ENCODE measurements at places on chromosomes 5 and 9.

DNA sequence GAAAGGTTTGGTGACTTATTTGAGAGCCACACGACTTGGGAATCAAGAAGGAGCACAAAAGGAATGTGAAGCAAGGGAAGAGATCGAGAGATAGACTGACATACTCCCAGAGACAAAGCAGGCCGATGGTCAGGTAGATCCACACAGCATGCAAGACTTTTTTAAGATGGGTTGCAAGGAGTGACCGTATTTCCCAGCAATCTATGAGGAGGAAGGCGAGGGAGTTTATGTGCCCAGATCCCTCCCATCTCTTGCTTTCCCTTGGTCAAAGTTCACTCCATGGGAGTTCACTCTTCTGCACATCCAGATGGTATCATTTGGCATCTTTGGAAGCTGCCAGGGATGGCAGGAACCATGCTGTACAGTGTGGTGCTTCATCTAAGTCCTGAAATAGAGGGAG lies 148.9 kb downstream of the RMI1 start:
- DNase-seq, result no peak

DNA sequence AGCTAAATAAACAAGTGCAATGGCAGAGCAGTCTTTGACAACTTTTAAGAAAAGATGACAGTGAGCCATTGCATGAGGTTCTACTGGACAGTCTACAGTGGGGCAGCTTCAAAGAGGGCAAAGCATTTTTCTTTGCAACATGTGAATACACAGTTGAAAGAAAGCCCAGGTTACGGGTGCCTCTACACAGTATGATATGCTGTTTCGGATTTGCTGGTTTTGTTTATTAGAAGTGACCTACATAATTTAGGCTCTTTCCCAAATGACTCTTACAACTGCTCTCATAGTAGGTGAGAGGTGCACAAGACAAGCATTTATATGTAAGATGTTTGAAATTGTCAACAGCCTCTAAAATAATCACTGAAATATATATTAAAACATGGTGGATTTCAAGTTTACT lies 62.4 kb downstream of the MEF2C start:
- no peak for DNase-seq

DNA sequence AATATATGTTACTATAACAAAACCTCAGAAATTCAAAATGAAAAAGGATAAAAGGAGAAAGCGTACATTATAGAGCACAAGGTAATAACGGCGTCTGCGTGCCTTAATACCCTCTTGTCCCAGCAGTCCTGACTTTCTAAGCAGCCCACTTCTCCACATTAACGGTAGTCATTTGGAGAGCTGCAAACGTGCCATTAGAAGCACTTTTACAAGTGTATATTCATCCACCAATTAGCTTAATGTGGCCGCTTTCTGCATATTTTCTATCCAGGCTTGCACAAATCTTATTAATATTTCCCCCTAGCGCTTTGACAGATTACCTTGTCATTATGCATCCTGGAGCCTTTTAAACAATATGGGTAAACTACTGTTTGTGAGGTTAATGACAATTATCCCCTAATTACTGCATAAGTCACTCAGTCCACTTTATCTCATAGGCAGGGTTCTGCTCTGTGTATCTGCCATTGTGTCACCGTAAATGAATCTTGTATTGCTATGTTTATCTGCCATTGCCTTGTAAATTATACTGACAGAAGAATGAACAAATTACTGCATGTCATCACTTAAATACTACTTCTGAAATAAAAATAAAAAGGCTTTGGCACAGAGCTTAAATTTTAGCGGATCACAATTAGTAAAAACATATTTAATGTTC lies 421.3 kb downstream of the BNC2 start:
- no peak for DNase-seq

DNA sequence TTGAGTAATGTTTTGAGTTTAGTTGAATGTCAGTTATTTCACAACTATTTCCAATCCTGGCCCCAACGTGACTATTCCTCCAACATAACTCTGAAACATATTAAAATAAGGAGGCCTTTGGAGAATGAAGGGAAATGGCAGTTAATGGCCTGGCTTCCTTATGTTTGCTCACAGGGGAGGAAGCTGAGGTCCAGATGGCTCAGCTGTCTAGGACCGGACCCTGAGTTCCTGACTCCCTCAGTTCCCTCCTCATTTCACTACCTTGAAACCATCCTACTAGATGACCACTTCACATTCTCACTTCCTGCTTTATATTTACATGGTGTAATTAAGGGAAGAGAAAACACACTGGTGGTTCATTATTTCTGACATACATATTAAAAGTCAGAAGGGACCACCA lies 6.6 kb downstream of the OTULINL start:
- no peak for DNase-seq

- DNase-seq, result no peak
Observed at GRCh38 chr9:2863831-2864230, 19.9 kb upstream of the PUM3 start.

- no peak for DNase-seq
Observed at GRCh38 chr9:76817489-76817888, 53.3 kb downstream of the PCA3 start.

DNA sequence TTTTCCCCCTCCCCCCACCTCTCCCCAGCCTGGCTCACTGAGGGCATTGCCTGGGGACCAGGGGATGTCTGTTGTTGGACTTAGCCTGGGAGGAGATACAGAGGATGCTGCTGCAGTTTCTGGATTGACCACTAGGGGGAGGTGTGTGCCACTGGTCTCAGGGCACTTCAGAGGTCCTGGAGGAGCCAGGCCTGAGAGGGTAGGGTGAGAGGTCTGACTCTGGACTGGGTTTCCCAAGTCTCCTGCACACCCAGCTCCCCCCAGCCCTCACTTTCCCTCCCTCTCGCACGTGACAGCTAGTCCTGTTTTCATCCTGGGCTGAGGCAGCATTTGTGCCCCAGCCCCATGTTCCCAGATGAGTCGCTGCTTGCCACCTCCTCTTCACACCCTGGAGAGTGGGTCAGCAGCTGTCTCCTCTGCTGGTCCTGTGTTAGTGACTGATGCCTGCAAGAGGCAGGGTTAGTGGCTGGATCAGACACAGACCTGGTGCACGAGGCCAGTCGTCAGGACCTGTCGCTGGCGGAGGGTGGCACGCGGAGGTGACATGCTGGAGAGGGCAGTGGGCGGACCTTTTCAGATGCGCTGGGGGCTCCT lies 4.4 kb downstream of the IL3 start:
- no peak for DNase-seq

DNA sequence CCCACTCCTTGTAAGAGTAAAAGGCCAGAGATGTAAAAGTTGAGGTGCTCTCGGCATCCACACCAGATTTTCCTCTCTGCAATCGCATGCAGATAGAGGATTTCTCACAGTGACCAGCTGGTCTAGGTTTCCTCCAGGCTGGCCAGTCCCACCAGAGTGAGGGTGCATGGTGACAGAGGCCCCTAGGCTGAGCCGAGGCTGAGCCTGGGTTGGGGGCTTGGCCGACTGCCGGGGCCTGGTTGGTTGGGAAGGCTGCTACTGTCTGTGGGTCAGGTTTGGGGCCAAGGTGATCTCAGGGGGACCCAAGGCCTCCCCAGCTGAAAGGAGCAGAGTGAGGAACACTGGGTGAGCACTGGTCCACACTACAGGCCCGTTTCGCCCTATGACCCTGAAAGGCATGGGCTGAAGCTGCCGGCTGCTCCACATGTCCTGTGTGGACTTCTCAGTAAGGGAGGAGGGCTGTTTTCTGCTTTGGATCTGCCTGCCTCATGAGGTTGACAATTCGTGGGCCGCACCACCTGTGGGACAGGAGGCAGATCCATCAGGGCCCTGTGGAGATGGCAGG lies 400.8 kb upstream of the IRX4 start:
- no peak for DNase-seq

DNA sequence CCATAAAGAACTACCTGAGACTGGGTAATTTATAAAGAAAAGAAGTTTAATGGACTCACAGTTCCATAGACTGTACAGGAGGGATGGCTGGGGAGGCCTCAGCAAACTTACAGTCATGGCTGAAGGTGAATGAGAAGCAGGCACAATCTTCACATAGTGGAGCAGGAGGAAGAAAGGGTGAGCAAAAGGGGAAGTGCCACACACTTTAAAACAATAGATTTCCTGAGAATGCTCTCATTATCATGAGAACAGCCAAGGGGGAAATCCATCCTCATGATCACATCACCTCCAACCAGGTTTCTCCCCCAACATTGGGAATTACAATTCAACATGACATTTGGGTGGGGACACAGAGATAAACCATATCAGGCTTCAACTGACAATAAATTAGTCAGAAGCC lies 664.9 kb downstream of the TAF11L14 start:
- DNase-seq, result no peak

GRCh38 chr5:17743580-17744435 lies 109.5 kb downstream of the TAF11L14 start:
- DNase-seq, result no peak

DNA sequence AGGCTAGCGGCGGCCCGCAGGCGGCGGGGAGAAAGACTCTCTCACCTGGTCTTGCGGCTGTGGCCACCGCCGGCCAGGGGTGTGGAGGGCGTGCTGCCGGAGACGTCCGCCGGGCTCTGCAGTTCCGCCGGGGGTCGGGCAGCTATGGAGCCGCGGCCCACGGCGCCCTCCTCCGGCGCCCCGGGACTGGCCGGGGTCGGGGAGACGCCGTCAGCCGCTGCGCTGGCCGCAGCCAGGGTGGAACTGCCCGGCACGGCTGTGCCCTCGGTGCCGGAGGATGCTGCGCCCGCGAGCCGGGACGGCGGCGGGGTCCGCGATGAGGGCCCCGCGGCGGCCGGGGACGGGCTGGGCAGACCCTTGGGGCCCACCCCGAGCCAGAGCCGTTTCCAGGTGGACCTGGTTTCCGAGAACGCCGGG lies 253 bp downstream of the SLC12A2 start:
- no peak for DNase-seq

DNA sequence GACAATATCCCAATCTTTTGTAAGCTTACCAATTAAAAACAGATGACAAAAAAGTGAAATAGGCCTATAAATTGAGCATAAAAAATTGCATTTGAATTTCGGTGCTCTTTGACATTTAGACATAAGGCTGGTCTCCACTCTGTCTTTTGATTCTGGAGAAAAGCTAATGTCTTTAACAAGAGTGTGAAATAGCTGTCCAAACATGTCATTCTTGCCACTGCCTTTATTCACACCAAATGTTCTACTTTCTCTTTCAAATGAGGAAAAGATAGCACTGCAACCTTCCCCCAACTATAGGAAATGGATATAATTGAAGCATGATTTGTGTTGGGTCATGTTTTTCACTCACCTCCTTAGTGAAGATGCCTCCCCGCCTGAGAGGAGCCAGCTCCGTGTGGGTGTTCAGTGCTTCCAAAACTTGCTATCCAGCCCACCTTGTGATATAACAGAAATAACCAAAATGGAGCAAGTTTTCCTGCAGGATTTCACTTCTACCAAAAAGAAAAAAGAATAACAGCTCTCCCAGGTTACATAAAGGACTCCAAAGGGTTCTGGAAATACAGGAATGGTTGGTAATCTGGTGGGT lies 55.2 kb upstream of the STK32A start:
- DNase-seq, result no peak

DNA sequence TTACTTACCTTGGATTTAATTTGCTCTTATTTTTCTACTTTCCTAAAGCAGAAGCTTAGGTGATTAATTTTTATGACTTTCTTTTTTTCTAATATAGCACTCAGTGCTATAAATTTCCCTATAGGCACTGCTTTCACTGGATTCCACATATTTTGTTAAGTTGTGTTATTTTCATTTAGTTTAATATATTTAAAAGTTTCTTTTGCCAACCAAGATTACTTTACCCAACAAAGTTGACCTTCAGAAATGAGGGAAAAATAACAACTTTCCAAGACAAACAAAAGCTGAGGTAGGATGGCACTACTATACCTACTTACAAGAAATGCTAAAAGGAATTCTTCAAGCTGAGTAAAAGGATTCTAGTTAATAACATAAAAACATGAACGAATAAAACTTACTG lies 8.8 kb upstream of the IFNB1 start:
- no peak for DNase-seq

- no peak for DNase-seq
Observed at GRCh38 chr9:133585481-133586351, 23.5 kb downstream of the FAM163B start.

- DNase-seq, result no peak
Observed at GRCh38 chr9:76969716-76970115, 49.7 kb upstream of the FOXB2 start.

GRCh38 chr9:29796291-29796952 lies 2223.1 kb upstream of the C9orf72 start:
- no peak for DNase-seq

DNA sequence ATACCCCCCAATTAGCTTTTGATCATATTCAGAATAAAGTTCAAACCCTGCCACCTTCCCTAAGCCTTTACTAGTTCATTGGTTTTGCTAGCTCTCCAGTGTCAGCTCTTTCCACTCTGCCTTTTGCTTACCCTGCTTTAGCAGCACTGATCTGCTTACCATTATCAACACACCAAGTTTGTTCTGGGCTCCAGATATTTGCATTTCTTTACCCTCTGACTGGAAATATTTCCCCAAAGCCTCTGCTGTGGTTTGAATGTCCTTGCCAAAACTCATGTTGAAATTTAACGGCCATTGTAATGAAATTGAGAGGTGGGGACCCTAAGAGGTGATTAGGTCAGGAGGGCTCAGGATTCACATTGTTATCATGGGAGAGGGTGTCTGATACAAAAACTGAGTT lies 99.5 kb downstream of the GCNT1 start:
- DNase-seq, result no peak

GRCh38 chr5:169817031-169817430 lies 163.3 kb downstream of the INSYN2B start:
- no peak for DNase-seq

GRCh38 chr5:177535125-177535524 lies 18.4 kb upstream of the DDX41 start:
- no peak for DNase-seq

DNA sequence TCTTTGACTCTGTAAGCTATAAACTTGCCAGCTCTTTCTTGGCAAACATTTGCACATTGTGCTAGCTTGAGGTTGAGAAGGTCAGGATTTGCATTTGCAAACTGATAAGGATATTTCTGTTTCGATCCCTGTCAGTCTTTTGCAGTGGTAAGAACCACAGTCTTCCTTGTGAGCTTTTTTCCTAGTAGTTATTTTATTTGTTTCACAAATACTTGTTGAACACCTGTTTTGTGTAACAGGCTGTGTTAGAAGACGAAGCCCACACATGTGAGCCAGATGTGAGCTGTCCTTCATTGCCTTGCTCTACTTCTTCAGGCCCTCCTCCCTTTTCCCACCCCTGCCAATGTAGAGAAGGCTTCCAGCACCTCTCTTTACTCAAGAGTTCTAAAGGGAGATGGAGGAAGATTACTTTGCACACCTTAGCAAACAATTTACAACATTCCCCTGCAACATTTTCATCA lies 327.0 kb upstream of the KLF4 start:
- no peak for DNase-seq

GRCh38 chr9:127634698-127635097 lies 22.6 kb downstream of the STXBP1 start:
- DNase-seq, result no peak

DNA sequence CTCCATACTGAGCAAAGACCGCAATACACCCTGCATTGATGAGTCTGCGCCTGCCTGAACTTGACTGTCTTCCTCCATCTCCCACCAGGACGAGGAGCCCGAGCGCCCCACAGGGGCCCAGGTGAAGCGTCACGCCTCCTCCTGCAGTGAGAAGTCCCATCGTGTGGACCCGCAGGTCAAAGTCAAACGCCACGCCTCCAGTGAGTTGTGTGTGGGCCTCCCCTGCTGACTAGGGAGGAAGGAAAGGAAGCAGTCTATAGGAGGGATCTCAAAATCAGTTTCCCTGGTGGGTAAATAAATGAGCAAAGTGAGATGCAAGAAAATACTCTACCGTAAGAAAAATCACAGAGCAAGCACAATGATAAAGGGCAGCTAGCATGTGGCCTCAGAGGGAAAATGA lies 22.8 kb upstream of the GRPEL2 start:
- DNase-seq, result no peak

- DNase-seq, result no peak
Observed at GRCh38 chr5:111682121-111682520, 74.9 kb downstream of the NREP start.

All from NCI-H2081 treated with DMSO at 0.1 percent for 48 hours (cell line).